ENCODE measurements at places on chromosomes 11 and 22.

- DNase-seq, result no peak
These were observed 10.8 kb downstream of the GNB1L start for GRCh38 chr22:19843857-19844376.

- no peak for DNase-seq
These were observed 338.1 kb upstream of the NARS2 start for GRCh38 chr11:78912778-78913177.

DNA sequence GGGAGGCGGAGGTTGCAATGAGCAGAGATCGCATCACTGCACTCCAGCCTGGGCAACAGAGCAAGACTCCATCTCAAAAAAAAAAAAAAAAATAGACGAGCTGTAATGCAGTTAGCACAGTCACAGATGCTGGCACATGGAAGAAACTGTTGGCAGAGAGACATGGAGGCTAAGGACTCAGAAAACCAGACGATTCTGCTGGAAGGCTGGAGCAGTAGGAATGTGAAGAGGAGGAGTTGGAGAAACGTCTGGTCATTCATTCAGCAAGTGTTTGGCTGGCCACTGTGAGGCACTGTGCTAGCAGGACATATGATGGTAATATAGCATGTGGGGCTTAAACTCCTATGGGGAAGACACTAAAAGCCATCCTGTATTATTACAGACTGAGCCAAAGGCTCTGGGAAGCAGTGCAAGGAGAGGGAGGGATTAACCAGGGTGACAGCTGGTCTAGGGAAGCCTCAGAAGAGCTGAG, 5.0 kb downstream of the UQCR10 start:
- DNase-seq, result no peak

DNA sequence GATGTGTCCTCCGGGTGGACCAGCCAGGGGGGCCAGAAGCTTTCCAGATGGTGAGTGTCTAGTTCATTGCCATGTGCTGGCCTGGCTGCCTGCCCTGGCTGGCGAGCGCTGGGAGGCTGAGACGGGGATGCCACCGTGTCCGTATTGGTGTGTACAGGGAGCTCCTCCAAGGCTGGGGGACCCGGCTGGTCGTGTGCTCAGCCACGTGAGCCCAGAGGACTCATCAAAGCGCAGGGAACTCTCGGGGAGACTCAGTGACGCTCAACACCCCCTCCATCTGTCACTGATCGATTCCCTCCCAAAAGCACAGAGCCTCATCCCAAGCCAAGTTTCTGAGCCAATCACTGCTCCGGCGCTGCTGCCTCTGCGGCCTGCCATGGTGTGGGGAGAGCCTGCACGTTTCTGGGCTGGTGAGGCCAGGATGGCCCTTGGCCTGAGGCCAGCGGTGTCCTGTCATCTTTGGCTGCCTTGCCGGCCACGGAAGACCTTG, 423.7 kb downstream of the SHANK2 start:
- no peak for DNase-seq

GRCh38 chr11:57597461-57597915, at the start of gene SERPING1:
Gene SERPING1 (plus strand): TSS chr11:57597685. CDS start chr11:57598271, 586 bp downstream.
- no peak for DNase-seq

- no peak for DNase-seq
These were observed 14.2 kb downstream of the PEX26 start for GRCh38 chr22:18091916-18092526.

DNA sequence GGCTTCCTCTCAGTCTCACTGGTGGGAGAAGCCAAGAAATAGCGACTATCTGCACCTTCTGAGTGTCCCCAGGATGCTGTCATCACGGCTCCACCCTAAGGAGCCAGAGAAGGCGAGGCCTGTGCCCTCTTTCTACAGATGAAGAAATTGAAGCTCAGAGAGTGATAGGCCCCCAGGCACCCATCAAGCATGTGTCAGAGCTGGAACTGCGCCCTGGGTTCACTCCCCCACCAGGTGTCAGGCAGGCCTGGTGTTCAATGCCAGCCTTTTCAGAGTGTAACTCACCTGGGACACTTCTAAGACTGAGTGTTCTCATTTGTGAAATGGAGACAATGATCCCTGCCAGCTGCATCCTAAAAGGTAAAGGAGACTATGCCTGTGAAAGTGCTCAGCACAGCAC, 127.3 kb upstream of the SEZ6L start:
- no peak for DNase-seq

- no peak for DNase-seq
These were observed 47.3 kb downstream of the CCDC81 start for GRCh38 chr11:86421946-86422345.

DNA sequence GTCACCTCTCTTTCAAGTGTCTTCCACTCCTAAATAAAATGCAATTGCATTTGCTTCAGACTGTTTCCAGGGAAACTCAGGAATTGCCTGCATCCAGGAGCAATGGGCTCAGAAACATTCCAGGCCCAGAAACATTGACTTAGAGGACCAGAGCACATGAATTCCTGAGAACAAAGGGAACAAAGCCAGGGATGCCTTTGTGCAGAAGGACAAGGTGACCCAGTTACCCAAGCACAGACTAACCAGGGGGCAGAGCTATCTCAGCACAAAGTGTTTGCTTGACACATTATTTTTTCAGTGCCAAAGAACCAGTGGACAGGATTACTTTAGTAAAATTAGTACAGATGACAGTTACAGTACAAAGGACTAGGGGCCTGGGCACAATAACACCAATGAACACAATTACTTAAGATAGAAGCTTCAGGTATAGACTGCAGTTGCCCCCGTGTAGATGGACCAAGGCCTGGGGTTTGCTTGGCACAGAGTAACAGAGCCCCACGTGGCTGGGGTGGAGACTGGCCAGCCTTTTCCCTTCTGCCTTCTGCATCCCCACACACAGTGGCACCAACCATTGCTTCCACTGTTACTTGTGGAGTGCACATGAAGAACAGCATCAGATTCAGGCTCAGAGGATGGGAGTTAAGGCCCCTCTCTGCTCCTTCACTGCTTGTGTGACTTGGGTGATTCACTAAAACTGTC, 500.8 kb downstream of the INSC start:
- DNase-seq, result no peak

DNA sequence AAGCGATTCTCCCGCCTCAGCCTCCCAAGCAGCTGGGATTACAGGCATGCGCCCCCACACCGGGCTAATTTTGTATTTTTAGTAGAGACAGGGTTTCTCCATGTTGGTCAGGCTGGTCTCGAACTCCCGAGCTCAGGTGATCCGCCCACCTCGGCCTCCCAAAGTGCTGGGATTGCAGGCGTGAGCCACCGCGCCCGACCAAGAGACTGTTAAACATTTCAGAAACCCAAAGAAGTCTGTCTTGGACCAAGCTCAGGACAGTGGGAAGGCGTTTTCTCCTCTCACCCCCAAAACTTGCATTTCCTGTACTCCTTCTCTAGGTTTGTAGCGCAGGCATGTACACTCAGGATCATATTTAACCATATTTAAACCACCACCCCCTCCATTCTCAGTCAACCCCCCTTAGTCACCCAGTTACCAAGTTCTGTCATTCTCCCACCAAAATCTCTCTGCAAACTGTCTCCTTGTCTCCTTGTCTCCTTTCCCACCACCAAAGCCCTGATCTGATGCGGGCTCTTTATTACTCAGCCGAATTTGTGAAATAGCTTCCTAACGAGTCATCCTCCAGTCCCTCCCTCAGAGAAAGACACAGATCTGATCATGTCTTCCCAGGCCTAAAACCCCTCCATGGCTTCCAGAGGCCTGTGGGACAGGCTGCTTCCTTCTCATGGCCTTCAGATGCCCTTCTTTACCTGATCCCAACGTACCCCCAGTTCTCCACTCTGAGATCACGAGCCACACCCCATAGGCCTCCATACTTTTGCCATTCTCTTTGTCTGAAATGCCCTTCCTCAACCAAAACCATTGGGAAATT, 29.0 kb upstream of the CREB3L1 start:
- no peak for DNase-seq

- no peak for DNase-seq
These were observed 141.2 kb downstream of the CSNK2A3 start for GRCh38 chr11:11211888-11212287.

GRCh38 chr11:86052693-86053641, 15.9 kb downstream of the PICALM start:
- no peak for DNase-seq

DNA sequence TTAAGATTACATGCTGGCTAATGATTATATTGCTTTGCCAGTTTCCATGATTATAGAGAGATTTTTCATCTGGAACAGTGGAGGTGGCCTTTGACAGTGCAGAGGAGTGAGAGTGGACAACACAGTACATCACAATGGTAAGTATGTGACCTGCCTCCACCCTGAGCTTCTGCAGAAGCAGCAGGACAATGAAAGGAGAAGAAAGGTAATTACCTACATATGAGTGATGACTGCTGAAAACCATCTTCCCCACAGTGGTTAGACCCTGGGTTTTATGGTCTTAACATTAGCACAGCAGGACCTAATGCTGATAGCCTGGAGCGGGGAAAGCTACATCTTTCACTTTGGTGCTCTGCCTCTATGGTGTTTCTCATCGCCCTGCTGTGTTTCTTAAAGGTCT, 454.7 kb upstream of the DDI1 start:
- no peak for DNase-seq

DNA sequence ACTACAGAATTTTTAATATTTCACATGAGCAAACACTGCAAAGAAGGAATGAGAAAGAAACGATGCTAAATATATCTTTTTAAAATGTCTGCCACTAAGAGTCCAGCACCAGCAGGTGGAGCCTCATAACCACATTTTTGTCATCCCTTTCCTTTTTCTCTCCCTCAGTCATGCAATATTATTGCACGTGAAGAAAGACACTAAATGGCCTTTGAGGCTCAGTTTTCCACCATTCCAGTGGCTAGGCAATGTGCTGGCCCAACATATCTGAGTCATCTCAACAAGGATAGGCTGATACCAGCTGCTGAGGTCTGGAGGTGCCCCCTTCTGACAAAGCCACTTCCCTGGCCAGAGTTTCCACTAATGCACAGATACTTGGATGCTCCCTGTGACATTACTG, 1.8 kb downstream of the ALKBH8 start:
- DNase-seq, result no peak

DNA sequence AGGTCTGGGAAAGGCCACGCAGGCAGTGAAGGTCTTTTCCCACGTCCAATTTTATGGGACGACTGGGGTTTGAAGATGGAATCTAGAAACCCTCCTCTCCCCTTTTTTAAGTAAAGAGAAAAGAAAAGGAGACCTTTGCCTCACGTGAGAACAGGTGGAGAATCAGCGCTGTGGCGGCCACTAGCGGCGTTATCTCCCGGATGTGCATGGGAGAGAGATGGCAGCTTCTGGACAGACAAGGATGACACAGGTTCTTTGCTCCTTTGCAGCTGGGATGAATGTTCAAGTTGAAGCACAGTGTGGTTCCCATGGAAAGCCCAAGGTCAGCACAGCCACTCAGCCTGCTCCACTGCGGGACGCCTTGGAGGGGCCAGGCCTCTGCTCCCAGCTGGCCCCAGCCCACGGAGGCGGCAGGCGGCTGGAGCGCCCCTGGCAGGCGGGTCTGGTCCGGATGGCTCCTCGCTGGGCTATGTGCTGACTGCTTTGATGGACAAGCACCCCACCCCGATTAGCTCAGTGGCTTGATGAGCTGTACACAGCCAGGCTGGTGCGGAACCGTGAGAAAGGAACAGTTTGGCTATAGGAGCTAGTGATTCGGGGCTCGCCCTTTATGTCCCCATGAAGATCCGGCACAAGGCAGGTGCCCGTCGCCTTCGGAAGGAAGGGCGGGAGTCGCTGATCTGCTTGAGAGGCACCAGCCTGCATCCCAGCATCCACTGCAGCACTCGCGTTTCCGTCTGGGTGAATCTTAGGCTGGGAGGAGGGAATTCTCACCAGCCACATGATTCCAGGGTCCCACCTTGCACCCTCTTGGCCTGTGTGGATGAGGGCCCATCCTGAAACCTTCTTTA, 14.5 kb upstream of the BID start:
- DNase-seq, result no peak

DNA sequence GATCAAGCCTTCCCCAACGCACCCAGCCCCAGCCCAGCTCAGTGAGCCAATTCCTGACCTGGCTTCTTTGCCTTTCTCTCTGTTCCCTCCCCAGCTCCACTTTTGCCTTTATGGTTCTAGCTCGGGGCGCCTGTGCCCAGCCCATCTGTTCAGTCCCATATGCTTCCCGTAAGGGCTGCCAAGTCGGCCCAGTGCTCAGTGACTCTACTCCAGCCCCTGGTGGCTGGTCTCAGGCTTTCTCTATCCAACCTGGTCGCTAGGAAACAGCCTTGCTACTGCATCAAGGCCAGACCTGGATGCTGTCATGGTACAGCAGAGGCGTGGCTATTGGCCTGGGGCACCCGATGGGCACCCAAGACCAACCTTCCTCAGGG, 178.0 kb downstream of the DSCAML1 start:
- no peak for DNase-seq

DNA sequence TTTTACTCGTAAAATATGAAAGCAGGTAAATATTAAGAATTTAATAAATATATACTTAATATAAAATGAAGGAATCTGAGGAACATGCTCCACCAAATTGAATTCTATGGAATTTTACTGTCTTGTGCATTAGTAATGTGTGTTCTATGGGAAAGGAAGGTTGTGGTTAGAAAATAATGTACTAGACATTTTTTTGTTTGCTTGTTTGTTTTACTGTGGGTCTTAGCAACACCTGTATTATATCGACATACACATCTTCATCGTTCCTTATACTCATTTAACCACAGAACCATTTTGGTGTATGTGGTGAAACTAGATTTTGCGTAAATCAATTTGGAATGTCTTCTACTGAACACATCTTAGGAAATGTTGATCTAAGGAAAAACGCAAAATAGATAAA, 114.1 kb upstream of the MTMR2 start:
- no peak for DNase-seq

DNA sequence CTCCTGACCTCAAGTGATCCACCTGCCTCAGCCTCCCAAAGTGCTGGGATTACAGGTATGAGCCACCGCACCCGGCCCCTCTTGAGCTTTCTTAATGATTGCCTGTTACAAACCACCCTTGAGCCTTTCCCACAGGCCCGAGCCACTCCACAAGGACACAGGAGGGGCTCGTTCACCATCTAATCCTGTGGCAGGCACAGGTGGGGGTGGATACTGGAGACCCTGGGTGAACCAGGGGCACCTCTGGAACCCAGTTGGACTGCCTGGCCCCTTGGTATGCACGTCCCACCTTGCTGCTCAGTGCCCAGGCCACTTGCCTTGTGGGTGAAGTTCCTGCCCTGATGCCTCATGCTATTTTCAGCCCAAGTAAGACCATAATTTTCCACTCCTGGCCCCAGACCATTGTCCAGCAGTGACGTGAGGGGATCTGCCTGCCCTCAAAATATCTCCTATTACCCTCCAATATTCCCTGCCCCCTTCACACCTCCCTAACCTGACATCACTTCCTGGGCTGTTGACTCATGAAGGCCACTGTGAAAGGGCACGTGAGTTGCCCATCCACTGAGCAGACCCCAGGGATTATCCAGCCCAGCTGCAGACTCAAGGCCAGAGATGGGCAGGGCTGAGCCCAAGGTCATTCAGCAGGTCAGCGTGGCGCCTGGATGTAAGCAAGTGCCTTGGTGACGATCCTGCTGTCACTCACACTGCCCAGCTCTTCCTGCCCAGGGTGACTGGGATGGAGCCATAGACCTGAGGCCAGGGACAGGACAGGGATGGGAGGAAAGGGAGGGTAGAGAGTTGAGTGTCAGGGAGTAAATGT, 19.6 kb downstream of the P2RY2 start:
- DNase-seq, result no peak

- no peak for DNase-seq
These were observed 111.8 kb downstream of the MSANTD4 start for GRCh38 chr11:105910095-105910715.

- peak; percentile 70 for DNase-seq
These were observed 61.2 kb downstream of the GUCY1A2 start for GRCh38 chr11:106957030-106957482.

Data from chondrocyte (in vitro differentiated cells).